ENCODE measurements at places on chromosomes 13 and 19.

- no peak for DNase-seq
These were observed 23.5 kb downstream of the NKPD1 start for GRCh38 chr19:45137179-45137761.

DNA sequence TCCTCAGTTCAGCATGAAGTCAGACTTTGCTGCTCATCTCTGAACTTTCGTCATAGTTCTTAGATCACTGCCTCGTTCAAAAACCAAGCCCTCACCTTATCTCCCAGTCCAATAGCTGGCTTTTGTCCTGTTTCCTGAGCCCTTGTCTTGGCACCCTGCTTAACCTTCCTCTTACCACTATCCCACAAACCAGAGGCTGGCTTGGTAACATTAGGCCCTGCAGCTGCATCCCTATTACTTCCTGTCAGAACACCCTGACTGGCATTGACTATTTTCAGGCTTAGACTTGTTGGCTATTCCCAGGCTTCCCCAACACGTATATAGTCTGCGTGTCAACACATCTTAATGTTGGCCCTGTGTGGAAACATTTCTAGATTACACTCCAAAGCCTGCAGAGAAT is 172.4 kb downstream of the VWA8 start:
- no peak for DNase-seq

DNA sequence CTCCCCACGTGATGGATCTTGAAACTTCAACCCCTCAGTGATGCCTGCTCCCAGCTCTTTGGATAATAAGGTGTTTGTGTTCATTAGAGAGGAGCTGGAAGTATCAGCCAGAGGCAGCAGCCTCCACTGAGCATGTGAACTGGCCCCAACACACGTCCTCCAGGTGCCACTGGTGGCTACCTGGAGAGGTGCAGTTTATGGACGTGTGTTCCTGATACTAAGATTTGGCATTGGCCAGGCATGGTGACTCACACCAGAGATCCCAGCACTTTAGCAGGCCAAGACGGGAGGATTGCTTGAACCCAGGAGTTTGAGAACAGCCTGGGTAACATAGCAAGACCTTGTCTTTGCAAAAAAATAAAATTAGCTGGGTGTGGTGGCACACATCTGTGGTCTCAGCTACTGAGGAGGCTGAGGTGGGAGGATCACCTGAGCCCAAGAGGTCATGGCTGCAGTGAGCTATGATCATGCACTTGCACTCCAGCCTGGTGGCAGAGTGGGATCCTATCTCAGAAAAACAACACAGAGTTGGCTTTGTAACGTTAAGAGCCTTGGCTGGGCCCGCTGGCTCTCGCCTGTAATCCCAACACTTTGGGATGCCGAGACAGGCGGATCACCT is 34.4 kb downstream of the SLC25A42 start:
- DNase-seq = no peak

GRCh38 chr13:85019121-85019520 is 780.1 kb downstream of the SLITRK6 start:
- DNase-seq = no peak

GRCh38 chr13:101575581-101575980 is 123.1 kb downstream of the ITGBL1 start:
- no peak for DNase-seq

DNA sequence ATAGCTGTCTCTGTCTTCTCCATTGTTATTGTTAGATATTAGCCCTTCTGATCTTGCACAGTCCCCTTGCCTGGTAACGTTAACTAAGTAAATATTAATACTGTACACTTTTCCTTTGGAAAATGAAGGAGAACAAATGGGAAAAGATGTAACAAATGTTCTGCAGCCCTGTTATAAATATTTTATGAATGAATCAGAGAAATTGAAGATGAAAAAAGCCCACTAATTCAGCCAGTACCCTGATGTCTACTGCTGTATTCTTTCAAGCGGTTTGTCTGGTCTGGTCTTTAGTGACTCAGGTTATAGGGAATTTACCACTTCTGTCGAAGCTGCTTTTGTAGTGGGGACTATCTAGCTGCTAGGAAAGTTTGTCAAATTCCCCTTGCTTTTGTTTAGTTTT is 121.0 kb downstream of the COG6 start:
- DNase-seq = no peak

DNA sequence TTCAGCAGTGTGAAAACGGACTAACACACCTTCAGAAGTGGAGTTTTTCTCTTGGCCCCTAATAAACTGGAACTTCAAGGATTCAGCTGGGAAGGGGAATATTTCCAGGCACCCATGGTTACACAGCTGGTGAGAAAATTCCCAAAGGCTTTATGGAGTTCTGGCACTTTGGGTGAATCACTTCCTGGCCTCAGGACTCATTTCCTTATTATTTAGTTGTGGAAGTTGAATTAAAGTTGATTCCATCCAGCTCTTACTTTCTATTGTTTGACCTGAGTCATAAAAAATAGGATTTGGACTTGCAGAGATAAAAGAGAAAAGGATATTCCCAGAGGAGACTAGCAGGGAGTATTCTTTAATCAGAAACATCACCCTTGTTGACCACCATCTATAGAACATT is 882.1 kb downstream of the UQCRFS1 start:
- DNase-seq = no peak

GRCh38 chr13:99907038-99907437 is 64.5 kb downstream of the ZIC5 start:
- no peak for DNase-seq

DNA sequence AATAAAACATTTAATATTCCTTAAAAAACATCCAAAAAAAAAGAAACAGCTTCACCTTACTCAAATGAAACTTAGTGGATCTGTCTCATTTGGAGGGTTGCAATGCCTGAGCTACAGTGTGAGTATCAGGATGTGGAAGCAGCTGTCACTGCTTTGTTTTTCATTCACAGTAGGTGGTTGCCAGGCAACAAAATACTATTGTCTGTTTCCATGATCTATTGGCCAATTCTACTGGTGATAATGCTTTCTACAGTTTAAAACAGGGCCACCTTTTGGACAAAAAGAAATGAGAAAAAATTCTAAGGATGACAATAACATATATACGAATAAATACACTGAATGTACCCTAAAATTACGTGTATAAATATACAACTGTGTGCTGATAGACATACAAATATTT is 3.0 kb downstream of the ENOX1 start:
- DNase-seq = no peak

- no peak for DNase-seq
These were observed 23.5 kb downstream of the SLC7A1 start for GRCh38 chr13:29571876-29572570.

- DNase-seq = no peak
These were observed 101.5 kb upstream of the FNDC3A start for GRCh38 chr13:48874165-48874564.

DNA sequence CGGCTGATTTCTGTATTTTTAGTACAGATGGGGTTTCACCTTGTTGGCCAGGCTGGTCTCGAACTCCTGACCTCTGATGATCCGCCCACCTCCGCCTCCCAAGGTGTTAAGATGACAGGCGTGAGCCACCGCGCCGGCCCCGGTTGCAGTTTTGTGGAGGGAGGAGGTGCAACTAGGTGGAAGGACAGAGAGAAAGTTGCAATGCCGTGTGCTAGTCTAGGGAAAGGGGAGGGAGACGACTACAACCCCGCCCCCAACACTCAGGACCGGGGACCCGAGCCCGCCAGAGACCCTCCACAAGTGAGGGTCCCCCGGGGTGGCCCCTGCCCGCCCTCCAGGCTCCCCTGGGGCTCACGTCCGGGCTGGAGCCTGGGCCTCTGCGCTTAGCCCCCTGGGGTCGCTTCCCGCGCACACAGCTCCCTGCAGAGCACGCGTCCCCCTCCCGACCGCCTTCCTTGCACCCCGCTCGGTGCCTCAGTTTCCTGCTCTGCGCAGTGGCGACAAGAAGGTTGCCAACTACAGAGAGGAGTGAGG is 1.2 kb upstream of the ARID3A start:
- DNase-seq = no peak

GRCh38 chr13:23956106-23956505 is 58.8 kb upstream of the C1QTNF9B start:
- DNase-seq = no peak

- peak; percentile 19 for DNase-seq
These were observed 135.2 kb downstream of the TSHZ3 start for GRCh38 chr19:31214086-31214485.

DNA sequence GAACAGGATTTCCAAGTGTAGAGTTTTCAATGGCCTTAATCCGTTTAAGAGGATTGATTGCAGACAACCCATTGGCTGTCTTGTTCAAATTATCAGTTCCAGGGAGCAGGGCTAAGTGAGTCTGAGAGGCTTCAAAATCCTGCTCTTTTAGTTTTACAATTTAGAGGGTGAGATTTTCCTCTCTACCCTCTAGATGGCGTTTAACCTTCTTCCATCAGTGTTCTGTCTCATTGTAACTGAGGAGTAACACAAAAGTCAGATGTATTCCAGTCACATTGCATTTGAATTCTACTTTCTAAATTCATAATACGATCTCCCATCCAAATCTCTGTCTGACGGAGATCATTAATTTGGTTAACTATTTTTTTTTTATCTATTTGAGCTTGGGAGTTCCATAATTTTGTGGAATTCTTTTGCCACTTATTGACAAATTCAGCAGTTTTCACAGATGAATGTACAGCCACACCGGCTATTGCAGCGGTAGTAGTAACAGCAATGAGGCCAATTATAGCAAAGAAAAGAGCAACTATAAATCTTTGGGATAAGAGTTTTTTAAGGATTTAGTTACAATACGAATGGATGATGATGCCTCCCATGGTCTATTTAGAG is 7.8 kb upstream of the C19orf84 start:
- DNase-seq = no peak

DNA sequence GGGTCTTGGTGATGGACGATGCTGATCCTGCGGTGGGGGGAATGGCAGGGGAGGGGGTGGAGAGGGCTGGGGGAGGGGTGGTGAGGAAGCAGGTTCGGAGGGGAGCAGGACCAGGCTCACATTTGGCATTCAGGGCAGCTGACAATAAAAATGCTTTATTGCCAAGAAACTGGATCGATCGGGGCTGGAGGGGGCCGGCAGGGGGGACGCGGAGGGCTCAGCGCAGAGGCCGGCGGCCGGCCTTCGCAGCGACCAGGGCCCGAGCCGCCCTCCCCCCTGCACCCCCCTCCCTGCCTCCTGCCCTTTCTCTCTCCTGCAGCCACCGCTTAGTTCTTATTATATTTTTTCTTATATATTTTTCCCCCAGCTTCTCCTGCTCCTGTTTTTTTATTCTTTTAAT is 18.1 kb upstream of the POU2F2 start:
- no peak for DNase-seq

- peak; percentile 77 for DNase-seq
These were observed 505 bp upstream of the SHKBP1 start for GRCh38 chr19:40576151-40576584.

DNA sequence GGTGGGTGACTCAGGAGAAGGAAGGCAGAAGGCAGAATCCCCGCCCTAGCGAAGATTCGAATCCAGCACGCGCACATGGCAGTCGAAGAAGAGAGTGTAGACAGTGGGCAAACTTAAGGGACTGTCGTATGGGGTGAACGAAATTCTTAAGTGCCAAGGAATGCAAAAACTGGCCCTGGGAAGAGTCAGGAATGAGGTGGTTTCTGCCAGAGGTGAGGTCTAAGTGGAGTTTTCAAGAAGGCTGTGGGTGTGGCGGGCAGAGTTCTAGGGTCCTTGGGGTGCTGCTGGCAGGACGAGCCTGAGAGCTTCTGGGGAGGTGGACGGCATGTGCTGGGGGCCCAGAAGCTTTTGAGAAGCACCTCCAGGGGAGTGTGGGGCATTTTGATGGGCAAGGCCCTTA is 63.9 kb upstream of the RNF113B start:
- DNase-seq = no peak

DNA sequence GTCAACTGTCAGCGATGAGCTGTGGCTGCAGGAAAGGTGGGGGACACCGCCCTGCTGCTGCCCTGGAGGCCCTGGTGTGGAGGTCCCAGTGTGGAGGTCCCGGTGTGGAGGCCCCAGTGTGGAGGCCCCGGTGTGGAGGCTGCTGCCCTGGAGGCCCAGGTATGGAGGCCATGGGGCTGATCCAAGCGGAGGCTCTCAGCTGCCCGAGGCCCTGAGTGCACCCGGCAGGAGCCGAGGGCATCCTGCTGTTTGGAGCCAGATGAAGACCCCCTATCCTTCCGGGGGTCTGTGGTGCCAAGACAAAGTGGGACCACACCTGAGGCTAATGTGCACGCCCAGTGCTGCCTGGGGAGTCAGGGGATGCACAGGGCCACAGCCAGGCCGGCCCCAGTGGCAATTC is 210.4 kb upstream of the SOX1 start:
- DNase-seq = no peak

DNA sequence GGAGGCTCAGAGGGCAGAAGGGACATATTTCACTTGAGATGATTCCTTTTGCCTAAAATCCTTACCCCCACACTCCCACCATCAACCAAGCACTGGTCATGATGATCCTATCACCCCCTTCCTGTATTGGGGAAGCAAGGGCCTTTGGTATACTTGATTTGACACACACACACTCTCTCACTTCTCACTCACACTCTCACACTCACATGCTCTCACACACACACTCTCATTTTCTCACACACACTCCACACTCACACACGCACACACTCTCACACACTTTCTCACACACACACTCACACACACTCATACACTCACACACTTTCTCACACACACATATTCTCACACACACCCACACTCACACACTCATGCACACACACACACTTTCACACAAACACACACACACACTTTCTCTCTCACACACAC is 8.6 kb downstream of the RGCC start:
- no peak for DNase-seq

DNA sequence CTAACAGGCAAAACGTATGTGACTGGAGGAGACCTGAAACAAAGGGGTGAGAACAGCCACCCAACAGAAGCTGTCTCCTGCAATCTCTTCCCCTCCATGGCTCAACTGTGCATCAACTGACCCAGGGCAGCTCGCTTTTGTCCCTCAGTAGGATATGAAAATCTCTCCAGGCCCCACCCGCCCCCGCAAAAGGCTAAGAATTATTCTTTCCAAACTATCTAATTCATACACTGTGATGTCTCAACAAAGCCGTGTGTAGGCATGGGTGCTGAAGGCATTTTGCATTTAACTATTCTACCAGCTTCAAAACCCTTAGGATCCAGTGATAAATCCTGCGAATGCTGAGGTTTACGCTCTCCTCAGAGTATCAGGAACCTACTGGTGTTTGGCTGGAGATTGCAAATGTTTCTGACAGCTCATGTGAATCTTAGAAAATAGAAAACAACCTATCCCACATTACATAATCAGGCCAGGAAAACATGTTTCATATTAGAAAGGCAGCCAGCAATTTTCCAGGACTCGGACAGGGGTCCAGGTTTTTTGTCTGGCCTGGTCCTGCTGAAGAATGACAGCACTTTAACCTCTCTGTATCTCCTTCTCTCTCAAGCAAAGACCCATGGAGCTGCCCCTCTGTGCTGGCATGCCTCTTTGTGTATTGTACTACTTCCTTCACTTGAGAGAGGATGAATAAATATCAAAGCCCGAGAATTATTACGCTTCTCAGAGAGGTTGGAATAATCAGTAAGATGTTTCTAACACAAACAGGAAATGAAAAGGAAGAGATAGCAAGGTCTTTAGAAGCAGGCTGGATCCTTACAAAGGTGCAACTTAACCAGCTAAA is 17.3 kb downstream of the DHRS12 start:
- no peak for DNase-seq
